ENCODE measurements at places on chromosomes 12 and 14.
A peak's percentile ranks its signal among the peaks of the same experiment; 100 is the strongest.

DNA sequence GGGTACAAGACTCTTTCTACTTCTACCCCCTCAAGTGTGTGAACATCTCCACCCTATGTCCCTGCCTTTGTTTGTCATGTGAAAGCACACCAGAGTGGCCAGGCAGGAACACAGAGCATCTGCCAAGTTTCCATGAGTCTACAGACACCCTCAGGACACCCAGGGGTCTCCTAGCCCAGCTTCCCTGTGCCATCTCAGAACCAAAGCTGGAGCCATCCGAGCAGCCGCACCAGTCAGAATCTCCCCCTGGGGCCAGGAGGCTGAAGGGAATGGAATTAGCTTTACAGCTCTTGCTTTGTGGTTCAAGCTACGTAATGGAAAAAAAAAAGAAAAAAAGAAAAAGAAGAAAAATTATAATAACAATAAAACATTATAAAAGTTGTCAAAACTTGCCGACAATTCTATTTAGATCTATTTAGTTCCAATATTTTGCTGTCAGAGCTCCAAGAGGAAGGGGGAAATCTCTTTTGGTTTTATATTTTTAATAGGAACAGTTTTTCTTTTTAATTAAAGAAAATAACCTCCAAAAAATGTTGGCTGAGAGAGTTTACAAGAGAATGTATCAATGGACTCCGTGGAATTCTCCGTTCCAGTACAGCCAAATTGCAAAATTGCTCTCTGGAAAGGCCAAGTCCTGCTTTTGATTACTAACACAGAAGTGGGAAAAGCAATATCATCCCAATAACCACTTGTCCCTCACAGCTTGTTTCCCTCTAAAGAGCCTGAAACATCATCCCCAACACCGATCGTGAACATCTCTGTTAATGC is 37.1 kb downstream of the TBX5 start:
- DNase-seq, result no peak

DNA sequence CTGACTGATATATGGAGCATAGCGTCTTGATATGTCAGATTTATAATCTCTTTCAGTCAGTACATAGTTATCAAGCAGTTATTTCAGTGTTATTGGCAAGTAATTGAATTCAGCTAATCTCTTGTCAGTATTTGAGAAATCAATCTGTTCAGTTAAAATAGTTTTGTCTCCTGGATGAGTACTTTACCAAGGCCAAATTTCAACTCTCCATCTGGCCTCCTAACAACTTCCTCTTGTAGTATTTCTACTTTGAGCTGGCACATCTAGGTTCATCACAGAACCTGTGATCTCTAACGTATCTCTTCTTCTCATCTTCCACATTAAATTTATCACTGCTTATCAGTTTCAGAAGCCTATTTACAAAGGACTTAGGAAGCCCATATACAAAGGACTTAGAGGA is 690.5 kb downstream of the C12orf50 start:
- DNase-seq, result no peak

- DNase-seq, result peak; percentile 78
Observed at GRCh38 chr14:65206448-65207096, 104.3 kb upstream of the MAX start.

GRCh38 chr12:66647034-66647691 is 31.7 kb downstream of the GRIP1 start:
- peak; percentile 93 for DNase-seq

DNA sequence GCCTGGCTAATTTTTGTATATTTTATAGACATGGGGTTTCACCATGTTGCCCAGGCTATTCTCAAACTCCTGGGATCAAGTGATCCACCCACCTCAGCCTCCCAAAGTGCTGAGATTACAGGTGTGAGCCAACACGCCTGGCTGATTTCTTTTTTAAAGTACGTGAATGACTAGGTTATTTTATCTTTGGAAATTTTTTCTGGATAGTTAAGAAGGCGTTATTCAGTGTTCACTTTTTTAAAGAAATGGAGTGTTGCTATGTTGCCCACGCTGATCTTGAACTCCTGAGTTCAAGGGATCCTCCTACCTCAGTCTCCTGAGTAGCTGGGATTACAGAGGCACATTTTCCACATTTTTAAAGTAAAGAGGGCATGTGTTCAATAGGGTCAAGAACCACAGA is 58.6 kb downstream of the SVOP start:
- DNase-seq, result no peak

GRCh38 chr14:57982804-57983634 is 117.1 kb upstream of the SLC35F4 start:
- peak; percentile 29 for DNase-seq

- DNase-seq, result peak; percentile 24
Observed at GRCh38 chr14:69812711-69813110, 15.7 kb upstream of the SLC10A1 start.

- peak; percentile 48 for DNase-seq
Observed at GRCh38 chr12:4032924-4033615, 159.9 kb upstream of the PARP11 start.

GRCh38 chr14:81440041-81440440 is 39.9 kb upstream of the STON2 start:
- no peak for DNase-seq

GRCh38 chr12:97714107-97714563 is 251.5 kb downstream of the RMST start:
- no peak for DNase-seq

GRCh38 chr12:108751821-108752220 is 20.5 kb upstream of the CORO1C start:
- DNase-seq, result no peak

DNA sequence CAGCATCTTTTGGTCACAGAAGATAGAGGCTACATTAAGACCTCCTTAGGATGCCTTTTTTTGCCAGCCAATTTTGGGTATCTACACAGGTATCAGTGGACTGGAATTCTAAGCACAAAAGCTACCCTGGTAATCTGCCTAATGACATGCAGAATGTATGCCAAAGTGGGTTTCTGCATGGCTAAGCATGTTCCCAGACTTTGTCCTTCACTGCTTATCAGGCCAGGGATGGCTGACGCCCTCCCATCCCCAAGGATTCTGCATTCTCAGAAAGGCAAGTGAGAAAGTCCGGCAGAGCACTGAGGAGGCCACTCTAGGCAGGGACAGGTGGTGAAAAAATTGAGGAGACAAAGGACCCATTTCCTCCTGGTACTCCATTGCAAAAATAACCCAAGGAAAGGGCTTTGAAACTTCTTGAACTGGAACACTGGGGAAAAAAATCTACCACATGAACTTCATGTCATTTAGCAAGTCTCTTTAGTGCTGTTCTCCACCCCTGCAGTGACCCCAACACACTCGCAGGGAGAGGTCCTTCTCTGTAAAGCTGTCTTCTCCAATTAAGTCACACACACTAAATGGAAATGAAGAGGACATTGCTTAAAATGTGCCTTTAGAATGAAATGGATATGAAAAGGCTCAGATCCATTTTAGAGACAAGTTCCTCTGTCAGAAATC is 91.7 kb upstream of the MAX start:
- no peak for DNase-seq
